ENCODE measurements at places on chromosomes 2 and 18.
A peak's percentile ranks its signal among the peaks of the same experiment; 100 is the strongest.

DNA sequence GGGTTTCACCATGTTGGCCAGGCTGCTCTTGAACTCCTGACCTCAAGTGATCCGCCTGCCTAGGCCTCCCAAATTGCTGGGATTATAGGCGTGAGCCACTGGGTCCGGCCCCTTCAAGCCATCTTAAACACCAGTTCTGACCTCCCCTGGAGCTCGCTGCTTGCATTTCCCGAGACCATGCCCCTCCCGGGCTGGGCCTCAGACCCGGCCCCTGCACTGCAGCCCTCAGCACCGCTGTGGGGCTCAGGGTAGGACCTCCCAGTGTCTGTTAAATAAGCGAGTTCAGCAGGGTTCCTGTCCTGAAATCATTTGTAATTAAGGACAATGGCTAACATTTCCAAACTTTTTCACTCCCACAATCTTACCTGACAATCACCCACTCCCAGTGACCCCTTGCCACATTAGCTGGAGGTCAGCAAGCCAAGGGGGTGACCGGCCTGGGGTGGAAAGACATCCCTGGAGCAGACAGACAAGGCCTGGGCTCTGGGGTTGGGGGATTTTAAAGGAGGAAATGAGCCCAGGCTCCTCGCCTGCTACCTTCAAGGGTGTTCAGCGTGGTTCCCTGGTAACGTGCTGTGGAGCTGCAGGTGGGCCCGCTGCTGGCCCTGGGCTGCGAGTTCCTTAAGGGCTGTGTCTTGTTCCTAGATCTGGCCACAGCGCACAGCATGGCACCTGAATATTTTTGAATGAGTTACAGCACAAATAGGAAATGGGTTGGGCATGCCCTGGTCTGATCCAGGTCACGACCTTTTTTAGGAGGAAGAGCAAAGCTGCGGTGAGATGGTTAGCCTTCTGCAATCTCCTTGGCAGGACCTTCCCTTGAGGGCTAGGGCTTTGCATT, 15.1 kb downstream of the CYS1 start:
- DNase-seq, result peak; percentile 41

GRCh38 chr2:14433946-14434495, 198.5 kb upstream of the LRATD1 start:
- DNase-seq, result no peak

- no peak for DNase-seq
Measured at GRCh38 chr2:115119086-115119485, 676.6 kb downstream of the DPP10 start.

DNA sequence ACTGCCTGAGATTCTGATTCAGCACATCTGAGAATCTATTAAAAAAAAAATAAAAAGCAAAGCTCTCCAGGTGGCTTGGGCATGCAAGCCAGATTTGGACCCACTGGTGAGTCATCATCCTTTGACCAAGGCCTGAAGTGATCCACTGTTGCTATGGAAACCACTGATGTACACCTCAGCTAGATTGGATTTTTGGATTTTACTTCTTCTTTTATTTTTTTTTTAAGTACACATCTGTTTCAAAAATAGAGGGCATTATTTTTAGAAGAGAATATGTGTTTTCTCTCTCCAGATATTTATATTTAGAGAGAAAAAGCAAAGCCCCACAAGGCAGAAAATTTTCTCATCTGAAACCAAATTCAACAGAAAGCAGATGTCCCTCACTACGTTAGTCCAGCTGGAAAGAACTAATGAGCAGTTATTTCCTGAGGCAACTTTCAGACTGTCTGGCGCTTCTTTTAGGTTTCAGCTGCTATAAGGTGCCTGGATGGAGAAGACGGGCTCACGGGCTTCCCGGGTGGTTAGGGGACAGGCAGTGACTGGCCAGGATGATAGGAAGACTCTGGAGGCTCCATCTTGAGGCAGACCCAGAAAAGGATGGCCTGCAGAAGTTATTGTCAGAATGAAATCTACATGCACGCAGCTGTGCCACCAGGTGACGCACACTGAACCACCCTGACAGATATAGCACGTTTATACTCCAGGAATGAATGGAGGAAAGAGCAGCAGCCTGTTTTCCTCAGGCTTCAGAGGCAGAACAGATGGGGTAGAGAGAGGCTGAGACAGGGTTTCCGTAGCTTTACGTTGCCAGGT, 50.5 kb downstream of the MRPL35 start:
- no peak for DNase-seq
